PC-9 (cell line): ENCODE measurements at places on chromosomes 13 and 19. TPM values are rescaled to one million over a fixed set of nuclear protein-coding genes. Genes with fewer than 3 reads are reported as not detected.

The ZNF616 gene
- total RNA-seq, result 9.9 and 12.6 TPM in 2 replicates

The LGALS14 gene
- total RNA-seq, result not detected in 2 replicates

The ACP7 gene
- total RNA-seq, result 3.8 and 5.4 TPM in 2 replicates

The PLIN5 gene
- total RNA-seq, result 4.3 and 4.4 TPM in 2 replicates

The PLK5 gene
- not detected in 2 replicates for total RNA-seq

The ZNF471 gene
- 0.57 and 0.78 TPM in 2 replicates for total RNA-seq
